Pancreas (tissue), 10 donors: ENCODE measurements at places on chromosomes 12 and 14. TPM values are rescaled to one million over a fixed set of nuclear protein-coding genes. Genes with fewer than 3 reads are reported as not detected.
A peak's percentile ranks its signal among the peaks of the same experiment; 100 is the strongest.

- no peak overlapping the region for H3K27ac ChIP-seq
- DNase-seq, result peak; percentile 64
- no peaks in the 10 kb centered on the region for H3K27me3 ChIP-seq
- no peaks in the 10 kb centered on the region for H3K36me3 ChIP-seq
- no peak overlapping the region for H3K4me3 ChIP-seq
- peaks cover 4% of the 10 kb centered on the region for H3K4me1 ChIP-seq
These were observed 2.1 kb downstream of the LTBR start for GRCh38 chr12:6386038-6386437.

DNA sequence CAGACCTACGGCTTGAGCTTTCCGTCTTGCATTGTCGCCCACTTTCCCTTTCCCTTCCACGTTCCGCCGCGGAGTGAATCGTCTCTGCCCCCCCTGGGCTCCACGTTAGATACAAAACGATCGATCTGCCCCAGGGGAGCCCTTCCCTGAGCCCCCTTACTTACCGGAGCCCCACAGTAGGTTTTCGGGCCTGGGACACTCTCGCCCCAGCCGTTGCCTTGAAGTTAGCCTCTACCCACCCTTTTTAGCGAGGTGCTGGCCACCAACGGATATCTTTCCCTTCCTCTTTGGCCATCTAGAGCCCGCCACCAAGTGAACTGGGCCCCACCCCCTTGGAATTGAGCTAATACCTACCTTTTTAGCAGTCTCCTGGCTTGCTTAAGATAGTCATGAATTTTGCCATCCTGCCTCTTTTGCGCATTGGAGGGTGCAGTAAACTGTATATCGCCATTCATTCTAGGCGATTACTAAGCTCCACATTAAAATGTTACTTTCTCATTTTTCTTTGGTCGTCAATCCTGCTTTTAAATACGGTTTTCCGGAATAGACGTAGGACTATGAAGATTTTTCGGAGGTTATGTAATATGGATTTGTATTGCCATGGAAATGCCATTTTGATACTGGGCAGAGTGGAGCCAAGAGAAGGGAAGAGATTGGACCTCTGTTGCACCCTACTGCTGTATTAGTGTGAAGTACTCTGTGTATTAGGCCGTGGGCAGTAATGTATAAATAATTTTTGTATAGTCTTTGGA lies 764 bp downstream of the RBM25 start:
- H3K4me1 ChIP-seq, result peaks cover 10% of the 10 kb centered on the region
- peak; percentile 53 for DNase-seq
- peak overlapping the region; percentile 59 for H3K4me3 ChIP-seq
- H3K36me3 ChIP-seq, result no peaks in the 10 kb centered on the region
- H3K27ac ChIP-seq, result peak overlapping the region; percentile 74

GRCh38 chr12:100329800-100330199 lies 27.1 kb upstream of the SLC17A8 start:
- H3K27ac ChIP-seq, result no peak overlapping the region
- H3K4me3 ChIP-seq, result no peak overlapping the region
- no peaks in the 10 kb centered on the region for H3K4me1 ChIP-seq
- no peaks in the 10 kb centered on the region for H3K36me3 ChIP-seq
- H3K27me3 ChIP-seq, result no peaks in the 10 kb centered on the region

The A2M gene
- total RNA-seq, result 66.1 TPM

The PLEK2 gene
- 4.0 TPM for total RNA-seq

The MYF6 gene
- not detected for total RNA-seq

The BATF gene
- total RNA-seq, result 0.28 TPM
